ENCODE measurements at places on chromosomes 7 and 10.
A peak's percentile ranks its signal among the peaks of the same experiment; 100 is the strongest.

DNA sequence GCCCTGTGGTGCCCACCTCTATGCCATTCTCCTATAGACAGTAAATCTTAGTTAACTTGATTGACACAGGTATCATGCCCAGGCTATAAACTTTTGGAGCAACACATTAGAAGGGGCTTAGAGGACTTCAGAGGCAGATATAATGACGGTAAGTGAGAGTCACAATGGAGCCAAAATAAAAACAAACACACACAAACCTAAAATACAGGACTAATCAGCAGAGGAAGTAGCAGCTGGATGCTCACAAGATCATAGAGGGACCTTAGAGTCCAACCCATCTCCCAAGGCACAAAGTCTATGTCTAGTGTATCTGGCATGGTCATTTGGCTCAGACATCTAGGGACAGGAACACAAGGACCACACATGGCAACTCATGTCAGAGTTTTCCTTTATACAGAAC, 12.3 kb downstream of the SLC13A4 start:
- DNase-seq = no peak

- DNase-seq = no peak
Measured at GRCh38 chr7:56447864-56448693, 331.9 kb upstream of the NUPR2 start.

- no peak for DNase-seq
Measured at GRCh38 chr10:99973190-99973589, 36.6 kb downstream of the DNMBP start.

DNA sequence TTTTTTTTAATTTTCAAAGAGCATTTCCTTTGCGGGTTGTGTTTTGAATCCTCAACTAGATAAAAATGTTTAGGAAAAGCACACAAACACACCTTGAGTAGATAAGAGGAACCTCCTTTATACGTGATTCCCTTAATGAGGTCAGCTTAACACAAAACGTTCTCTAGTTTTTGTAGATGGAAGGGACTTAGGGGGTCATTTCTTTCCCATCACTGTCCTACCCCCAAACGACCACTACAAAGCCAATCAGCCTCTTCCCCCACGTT, 1.2 kb downstream of the SUV39H2 start:
- DNase-seq = peak; percentile 16

- no peak for DNase-seq
Measured at GRCh38 chr7:107837145-107837512, 34.1 kb upstream of the SLC26A3 start.

DNA sequence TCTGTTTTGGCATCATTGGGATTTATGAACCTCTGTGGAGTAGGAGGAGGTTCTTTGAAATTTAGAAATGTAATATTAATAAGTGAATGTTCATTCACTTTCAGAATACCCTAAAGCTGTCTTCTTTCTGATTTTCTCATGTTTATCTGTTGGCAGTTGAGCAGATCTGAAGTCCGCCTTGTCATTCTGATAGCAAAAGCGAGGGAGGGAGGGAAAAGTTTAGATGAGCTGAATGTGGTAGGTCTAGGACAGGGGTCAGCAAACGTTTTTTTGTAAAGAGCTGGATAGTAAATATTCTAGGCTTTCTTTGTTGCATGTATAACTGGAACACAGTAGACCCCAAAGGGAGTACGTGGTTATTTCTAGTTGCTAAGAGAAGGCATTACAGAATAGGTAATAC, 94.4 kb upstream of the GATA3 start:
- DNase-seq = no peak

- DNase-seq = no peak
Measured at GRCh38 chr10:123146013-123146893, 1.7 kb upstream of the HMX2 start.

- DNase-seq = peak; percentile 29
Measured at GRCh38 chr7:135843214-135843613, 94.6 kb upstream of the FAM180A start.

DNA sequence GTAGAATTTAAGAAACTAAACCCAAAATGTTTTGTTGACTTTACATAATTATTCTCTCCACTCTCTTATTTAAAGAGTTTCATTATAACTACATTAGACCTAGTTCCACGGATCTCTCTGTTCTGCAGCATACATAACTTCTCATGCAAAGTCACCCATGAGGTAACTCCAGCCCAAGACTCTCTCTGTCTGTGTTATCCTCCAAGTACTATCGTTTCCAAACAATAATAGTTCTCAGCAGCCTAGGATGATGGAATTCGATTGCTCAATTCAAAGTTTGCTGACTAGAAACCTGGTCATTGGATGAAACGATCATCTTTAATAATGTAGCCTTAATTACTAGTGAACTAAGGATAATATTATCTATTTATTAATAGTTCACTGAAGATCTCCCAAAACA, 203.1 kb upstream of the PTN start:
- no peak for DNase-seq

DNA sequence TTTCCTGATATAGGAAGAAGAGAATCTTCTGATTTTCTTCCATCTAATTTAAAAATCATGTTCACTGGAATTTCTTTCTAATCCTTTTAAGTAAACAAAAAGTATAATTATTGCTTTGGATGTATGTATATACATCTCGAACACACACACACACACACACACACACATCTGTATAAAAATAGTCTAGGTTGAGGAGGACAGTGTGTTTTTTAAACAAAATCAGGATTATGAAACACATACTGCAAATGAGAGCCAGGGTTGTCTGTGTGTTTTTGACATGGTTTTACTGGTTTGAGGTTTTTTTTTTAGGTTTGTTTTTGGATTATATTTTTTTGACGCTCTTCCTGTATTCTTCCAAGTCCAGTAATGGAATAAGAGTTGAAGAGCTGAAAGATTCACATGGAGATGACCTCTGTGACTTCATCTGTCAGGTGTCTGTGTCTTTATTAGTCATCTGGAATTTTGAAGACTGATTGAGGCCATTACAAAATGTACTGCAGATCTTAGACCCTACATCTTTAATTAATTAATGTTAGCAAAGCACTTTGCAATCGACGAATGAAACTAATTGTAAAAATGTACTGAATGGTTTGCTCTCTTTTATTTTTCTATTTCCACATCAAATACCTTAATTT, 237.1 kb downstream of the SUGCT start:
- DNase-seq = no peak

DNA sequence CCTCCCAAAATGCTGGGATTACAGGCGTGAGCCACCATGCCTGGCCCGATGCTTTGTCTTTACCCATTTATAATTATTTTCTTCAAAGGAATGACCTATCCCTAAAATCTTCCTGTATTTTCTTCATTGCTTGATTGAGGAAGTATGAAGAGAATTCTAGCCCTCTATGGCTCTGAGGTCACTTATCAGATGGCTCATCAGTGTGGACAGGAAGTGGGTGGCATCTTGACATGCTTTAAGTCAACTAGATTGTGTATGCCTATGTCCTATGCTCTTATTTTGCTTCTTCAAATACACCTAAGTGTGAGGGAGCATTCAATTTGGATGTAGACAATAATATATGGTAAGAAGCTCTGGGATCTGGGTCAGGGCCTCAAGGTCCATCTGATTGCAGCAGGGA, 1020.5 kb downstream of the LRMDA start:
- DNase-seq = no peak

GRCh38 chr10:97596101-97597082, 6.9 kb downstream of the C10orf62 start:
- DNase-seq = no peak

DNA sequence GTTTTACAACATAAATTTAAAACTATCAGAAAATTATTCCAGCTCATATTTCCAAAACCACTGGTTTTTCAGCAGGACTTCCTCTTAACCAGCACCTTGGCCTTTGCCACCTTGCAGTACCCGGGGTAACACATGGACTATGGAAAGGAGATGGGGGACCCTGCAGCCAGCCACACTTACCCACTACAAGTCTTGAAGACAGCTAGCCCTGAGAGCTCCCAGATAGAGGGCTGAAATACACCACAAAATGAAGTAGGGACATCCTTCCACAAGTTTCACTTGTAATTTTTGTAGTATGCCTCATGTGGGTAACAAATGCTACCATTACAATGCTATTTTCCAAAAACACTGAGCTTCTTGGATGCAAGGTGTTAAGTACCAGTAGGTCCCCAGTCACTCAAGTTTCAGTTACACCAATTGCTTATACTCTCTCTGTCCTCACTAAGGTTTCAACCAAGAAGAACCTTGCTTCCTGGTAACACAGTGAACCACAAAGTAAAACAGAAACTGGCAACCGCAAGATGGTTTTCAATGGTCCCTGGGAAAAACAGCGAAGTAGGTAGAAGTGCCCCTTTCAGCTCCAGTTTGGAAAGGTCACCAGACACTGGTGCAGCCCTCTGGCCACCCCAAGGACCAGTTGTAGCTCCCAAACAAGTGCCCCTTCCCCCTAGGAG, 110.9 kb downstream of the SGMS1 start:
- peak; percentile 19 for DNase-seq

GRCh38 chr7:17150018-17150417, 148.4 kb upstream of the AHR start:
- DNase-seq = no peak

GRCh38 chr7:157497367-157497743, 160.6 kb downstream of the DNAJB6 start:
- no peak for DNase-seq

DNA sequence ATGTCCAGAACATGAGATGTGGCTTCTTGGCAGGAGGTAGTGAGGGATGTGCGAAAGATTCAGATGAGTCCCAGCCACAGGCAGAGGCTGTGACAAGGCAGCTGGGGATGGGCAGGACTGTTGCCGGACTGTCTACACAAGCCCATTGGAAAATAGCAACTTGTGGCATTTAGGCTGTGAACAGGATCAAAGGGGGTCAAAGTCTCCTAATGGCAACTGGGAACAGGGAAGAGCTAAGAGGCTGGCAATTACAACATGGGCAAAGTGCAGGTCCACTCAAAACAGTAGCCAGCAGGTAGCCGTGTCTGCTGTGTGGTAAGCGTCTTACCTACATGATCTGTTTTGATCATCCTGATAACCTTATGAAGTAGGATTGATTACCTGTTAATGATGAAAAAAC, 254.2 kb upstream of the ZNF32 start:
- no peak for DNase-seq

DNA sequence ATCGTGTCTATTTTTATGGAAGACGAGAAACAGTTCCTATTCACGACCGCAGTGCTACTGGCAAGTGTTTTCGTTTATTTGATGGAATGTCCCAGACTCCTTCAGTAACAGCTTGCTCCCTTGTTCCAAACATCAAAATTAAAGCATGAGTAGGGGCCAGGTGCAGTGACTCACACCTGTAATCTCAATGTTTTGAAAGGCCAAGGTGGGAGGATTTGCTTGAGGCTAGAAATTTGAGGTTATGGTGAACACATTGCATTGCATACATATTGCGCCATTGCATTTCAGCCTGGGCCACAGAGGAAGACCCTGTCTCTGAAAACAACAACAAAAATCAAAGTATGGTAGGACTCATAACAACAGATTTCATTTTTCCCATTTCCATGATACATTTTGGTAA, 22.8 kb downstream of the PTTG1IP2 start:
- no peak for DNase-seq

DNA sequence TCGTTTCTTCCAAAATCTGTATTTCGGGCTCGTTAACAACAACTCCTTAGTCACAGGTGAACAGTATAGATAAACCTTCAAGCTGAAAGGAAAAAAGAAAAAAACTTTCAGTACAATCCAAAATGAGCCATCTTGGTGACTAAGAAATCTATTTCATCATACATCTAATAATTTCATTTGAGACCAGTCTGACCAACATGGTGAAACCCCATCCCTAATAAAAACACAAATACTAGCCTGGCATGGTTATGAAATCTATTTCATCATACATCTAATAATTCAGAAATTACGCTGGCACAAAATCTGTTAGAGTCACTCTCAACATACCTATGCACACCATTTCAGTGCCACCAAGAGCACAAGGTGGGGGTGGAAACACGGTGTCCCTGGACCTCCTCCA, 8.8 kb downstream of the DCLRE1C start:
- DNase-seq = no peak

GRCh38 chr10:108521827-108522492, 1357.5 kb upstream of the SORCS1 start:
- no peak for DNase-seq

DNA sequence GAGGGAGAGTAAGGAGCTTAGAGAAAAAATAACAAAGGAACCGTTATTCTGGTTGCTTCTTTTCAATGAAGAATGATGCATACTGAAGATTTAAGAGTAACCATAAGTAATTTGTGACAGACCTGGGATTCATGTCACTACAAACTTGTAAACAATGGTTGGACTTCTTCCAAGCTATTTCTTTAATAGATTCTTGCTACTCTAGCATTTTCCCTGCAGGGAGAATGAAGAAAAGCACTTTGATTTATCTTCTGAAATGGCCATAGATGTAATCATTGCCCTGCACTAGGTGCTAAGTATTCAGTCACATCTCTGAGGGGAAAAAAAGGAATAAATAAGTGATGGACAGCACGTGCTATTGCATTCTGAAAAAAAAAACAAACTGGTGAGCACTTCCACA, 606.6 kb upstream of the LRRN3 start:
- no peak for DNase-seq

DNA sequence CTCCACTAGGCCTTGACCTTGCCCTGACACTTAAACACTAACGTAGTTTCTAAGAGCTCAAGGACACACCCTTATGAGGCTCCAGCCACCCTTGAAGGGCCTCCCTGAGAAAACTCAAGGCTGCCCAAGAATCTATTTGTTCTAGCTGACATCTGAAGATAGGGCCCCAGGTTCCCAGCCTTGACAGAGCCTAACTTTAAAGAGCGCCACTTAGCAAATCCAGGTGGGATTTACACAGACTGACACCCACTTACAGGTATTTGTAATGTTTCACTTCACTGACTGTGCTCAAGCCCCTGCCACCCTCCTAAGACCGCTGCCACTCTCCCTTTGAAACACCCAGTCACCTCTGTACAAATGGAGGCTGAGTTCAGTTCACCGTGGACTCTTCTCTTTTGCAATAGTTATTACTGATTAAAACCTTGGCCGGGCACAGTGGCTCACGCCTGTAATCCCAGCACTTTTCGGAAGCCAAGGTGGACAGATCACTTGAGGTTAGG, 90.4 kb downstream of the SVOPL start:
- no peak for DNase-seq

DNA sequence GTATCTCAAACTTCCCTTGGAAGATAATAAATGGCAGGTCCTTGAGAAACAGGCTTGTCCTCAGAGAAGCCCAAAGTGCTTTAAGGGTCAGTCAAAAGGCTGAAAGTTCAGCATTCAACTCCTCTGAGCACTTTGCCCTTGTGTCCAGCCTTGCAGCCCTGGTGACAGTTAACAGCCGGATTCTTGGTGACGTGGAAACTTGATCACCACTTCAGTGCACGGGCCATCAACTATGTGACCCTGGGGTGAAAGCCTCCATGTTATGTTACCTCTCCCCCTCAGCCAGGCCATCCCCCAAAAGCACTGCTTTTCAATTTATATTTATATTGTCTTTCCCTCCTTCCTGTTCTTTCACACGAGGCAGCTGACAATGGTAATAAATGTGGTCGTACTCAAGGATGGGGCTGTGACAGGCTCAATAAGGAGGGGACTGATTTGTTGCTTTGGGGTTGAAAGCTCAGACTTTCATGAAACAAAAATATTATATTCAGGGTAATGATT, 164.0 kb upstream of the NRP1 start:
- DNase-seq = no peak

GRCh38 chr7:128887169-128888038, 23.1 kb downstream of the KCP start:
- no peak for DNase-seq

GRCh38 chr7:138237995-138238394, 161.7 kb downstream of the AKR1D1 start:
- DNase-seq = no peak
